ENCODE measurements at places on chromosomes 3 and 15.

DNA sequence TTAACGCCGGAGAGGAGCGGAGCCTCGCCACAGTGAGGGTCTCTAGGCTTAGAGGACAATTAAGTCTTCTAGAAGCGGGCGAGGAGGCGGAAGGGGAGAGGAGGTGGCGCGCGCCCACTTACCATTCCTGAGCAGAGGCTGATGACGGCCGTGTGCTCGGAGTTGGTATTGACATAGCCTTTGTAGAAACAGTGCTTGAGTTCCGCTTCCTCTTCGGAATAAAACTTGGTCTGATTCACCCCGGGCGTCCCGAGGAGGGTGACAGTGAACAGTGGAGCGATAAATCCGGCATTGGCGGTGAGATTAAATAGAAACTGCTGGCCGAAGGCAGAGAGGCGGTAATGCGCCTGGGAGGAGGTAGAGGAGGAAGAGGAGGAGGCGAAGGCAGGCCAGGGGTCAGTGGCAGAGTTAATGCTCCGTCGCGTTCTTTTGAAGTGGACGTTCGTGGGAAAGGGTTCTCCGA, 1.3 kb downstream of the ADAMTS9 start:
- no peak for DNase-seq

DNA sequence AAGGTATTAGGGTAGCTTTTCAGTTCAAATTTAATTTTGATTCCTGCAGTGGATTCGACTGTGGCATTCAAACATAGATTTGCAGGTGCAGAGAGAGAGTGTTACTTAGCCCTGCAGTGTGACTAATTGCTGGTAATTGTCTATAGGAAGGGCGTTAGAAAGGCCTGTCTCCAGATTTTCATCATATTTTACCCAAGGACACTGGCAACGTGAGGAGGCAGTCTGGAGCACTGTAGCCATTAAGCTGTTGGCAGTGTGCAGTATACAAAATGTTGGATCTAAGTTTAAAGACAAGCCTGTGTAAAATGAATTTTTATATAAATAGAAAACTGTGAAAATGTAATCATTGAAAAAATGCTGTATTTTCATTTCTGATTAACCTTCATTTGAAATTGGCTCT, 342.9 kb downstream of the CNTN4 start:
- no peak for DNase-seq

- no peak for DNase-seq
These were observed 2.5 kb upstream of the PXYLP1 start for GRCh38 chr3:141229132-141229531.

GRCh38 chr15:70036585-70037291, 61.0 kb downstream of the TLE3 start:
- no peak for DNase-seq

DNA sequence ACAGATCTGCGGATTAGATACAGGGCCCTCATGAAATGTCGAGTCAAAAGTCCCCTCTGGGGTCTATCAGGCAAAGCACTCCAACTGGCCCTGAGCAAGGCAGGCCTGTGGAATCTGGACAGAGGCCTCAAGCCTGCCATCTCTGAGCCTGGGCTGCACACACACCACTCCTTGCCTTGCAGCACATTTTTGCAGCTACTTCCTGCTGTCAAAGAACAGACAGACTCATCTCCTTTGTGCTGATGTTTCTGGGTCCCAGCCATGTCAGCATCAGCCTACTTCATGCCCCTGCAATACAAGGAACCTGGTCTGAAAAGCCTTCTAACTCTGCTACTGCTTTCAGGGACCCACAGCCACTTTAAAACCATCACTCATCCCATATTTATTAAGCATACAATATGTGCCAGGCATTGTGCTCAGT, 60.6 kb upstream of the IL12A start:
- DNase-seq: no peak
